MG63 (cell line): ENCODE measurements at places on chromosomes 2 and 18. TPM values are rescaled to one million over a fixed set of nuclear protein-coding genes. Genes with fewer than 3 reads are reported as not detected.

The PAIP2B gene
- total RNA-seq, result 0.03 TPM in 1 of 2 replicates, not detected in the other

DNA sequence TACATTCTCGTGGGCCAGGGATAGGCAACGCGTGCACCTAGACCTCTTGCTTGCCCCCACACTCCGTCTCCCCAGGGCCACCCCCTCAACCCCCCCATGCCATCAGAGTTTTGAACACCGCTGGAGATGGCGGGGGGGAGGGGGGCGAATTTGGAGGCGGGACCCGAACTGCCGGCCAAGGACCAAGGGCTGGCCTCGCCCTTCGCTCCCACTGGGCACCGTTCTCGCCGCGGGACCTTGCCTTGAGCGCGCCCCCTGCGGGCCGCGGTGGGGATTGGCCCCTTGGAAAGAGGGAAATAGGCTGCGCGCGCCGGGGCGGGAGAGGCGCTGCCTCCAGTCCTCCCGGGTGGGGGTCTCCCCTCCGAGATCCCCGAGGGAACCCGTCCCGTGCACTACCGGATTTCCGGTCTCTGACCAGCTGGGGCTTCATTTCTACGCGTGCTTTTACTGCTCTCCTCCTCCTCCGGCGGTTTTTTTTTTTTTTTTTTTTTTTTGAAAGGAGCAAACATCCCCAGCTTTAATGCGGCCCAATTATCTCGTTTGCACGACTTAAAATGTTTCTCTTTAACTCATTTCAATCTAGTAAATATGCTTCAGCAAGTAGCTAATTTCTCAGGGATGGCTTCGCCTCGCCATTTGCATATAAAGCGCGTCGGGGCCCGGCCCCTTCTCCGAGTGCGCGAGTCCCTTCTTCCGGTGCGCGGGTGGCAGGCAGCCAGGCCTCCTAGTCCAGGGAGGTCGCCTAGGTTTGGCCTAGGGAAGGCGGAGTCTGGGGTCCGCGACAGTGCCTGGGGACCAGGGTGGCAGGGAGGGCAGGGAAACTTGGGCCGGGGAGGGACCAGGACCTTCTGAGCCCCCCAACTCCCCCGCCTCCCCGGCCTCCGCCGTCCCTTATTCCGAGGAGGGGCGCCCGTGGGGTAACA is 10.0 kb upstream of the GBX2 start:
- peak; percentile 75 for DNase-seq

The ERMN gene
- total RNA-seq, result not detected in 2 replicates

DNA sequence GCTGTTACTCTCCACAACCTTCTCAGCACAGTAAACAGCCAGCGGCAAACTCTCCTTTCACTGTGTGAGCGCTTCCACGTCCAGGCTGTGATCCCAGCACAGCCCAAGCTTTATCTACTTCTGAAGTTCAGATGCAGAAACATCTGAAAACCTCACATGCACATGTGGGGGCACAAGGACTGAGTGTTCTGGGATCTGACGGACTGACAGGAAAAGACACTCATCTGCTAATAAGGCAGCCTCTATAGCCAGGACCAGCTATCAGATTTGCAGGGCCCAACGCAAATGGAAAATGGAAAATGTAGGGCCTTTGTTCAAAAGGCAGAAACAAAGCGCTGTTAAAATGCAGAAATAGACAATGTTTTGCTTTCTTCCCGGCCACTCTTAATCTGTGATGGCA is 133.8 kb upstream of the ARHGAP28 start:
- no peak for DNase-seq

DNA sequence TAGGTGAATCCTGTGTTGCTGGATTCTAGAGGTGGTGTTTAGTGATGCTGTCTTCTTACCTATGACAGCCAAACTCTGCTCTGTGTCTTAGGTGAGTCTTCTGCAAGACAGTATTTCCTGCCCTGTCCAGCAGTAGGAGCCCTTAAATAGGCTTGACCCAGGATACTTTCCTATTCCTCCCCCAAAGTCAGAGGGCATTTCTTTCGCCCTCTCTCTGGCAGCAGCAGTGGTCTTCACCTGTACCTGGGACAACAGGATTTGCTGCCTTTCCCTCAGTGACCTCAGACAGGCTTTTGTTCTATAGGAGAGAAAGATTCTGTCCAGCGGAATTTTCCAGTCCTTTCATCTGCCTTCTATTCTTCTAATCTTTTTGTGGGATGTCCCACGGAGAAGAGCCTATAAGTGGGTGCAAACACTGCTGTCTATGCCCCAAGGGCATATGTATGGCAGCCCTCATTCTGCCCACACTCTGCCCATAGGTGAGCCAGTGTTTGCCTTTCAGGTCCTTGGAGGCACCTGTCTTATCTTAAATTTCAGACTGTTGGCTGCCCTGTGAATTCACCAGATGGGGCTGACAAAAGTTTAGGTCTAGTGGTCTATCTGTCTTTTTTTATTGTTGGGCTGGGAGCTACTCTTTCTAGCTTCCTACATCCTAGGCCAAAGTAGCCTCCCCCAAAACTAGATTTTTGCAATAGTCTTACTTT is 177.3 kb upstream of the SPOPL start:
- no peak for DNase-seq

- DNase-seq, result peak; percentile 82
These were observed 3.6 kb upstream of the CAPG start for GRCh38 chr2:85413592-85414420.

The UGT1A5 gene
- total RNA-seq, result not detected in 2 replicates

- peak; percentile 22 for DNase-seq
These were observed 25.8 kb downstream of the ZC3H6 start for GRCh38 chr2:112301171-112301584.

DNA sequence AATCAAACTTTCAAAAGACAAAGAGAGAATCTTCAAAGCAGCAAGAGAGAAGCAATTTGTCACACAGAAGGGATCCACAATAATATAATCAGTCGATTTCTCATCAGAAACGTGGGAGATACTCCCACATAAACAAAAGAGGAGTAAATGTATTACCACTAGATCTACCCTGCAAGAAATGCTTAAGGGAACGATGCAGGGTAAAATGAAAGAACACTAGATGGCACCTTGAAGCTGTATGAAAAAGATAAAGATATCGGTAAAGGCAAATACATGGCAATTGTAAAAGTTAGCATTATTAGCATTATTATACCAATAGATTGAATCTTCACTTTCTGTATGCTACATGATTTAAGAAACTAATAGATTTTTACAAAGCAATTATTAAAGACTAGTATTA is 677.0 kb downstream of the SUCLG1 start:
- DNase-seq, result no peak

DNA sequence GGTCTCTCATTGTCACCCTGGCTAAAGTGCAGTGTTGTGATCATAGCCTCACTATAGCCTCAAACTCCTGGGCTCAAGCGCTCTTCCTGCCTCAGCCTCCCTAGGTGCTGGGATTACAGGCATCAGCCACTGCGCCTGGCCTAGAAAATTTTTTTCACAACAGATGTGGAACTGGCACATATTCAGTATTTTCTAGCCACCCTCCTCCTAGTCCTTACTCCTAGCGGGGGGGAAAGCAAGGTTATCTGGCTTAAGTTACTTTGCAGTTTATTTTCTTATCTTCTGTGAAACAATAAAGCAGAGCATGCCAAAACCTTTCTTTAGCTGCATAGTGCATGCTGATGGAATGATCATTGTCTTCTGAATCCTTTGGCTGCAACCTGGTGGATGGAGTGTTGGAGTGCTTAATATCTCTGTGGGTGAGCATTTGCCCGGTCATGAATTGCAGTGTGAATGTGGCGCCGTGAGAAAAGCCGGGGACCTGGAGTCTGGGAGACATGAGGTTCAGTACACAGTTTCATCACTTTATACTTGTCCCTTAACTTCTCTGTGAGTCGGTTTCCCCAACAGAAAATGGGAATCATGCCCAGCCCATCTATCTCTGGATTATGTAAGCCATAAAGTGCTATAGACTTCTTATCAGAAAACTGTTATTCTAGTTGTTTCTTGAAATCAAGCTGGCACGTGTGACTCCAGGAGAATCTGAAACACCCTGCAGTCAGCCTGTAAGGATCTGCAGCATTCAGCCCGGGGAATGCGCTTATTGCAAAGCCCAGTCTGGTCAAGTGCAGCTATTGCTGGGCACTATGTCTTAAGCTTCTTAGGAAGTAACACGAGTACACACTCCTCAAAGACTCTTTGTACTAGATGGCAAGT is 38.2 kb upstream of the MAP3K20 start:
- DNase-seq, result no peak

The GPR39 gene
- total RNA-seq, result 0.95 and 3.1 TPM in 2 replicates

GRCh38 chr2:162629499-162629898 is 209.1 kb downstream of the KCNH7 start:
- no peak for DNase-seq

The RAD51AP2 gene
- total RNA-seq, result not detected in 2 replicates

DNA sequence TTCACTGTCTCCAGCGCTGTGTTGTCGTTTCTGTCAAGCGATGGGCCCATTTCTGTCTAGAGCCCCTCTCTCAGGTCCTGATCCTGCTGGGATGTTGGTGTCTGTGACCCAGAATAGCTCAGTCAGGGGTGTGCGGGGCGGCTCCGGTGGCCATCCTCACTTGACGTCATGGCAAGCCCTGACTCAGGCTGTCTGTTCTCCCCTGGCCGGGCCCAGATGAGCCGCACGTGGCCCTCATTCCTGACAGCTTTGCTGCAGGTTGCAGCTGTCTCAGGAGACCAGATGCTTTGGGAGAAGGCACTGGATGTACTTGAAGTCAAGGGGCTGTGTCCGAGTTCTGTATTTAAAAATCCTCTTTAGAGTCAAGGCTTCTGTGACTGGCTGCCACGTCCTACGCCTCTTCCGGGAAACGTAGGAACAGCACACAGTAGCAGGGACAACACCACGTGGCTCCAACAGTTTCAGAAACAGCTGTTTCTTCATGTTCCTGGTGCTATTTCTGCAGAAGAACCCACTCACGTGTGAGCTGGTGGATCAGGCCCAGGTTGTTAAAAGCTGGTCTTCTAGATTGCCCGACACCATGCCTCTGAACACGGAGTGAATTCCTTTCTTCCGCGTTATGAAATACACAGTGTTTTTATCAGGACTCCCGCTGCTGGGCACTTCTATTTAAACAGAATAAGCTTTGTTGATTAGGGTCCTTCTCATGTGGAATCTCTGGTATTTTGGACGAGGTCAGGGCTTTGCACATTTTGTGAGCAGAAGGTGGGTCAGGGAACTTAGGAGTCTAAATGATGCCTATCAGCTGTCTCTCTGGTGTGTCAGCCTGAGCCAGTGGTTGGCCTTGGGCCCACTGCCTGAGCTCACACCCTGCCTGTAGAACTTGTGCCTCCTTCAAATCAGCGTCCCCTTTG is 28.3 kb upstream of the NTSR2 start:
- DNase-seq, result peak; percentile 97

DNA sequence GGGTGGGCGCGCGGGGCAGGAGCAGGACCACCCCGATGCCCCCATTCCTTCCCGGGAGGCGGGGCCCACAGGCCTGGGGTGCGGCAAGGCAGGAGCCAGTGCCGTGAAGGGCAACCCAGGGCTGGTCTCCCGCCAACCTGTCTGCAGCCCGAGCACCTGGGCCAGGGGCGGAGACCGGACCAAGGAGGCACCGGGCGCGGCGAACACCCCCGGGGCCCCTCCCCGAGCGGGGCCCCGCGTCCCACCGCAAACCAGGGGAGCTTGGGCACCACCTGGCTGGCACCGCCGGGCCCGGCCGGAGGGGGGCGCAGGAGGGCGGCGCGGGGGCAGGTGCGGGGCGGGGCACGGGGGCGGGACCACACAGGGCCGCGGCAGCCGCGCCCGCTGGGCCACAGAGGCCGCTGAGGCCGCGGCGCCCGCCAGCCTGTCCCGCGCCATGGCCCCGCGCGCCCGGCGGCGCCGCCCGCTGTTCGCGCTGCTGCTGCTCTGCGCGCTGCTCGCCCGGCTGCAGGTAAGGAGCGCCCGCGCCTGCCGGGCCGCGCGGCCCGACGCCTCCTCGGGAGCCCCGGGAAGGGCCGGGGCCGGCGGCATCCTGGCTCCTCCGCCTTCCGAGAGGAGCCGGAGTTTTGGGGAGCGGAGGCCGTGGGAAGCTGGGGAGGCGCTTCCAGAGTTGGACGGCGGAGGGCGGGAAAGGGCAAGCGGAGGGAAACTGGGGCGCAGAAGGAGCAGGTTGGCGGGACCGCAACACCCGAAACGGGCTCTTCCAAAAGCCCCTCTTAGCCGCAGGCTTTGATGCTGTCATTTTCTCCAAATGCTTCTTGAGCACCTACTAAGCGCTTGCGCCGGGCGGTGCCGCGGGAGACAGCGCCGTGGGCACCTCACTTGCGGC is at the start of gene TNFRSF11A:
Gene TNFRSF11A, plus strand, starts transcription at position 394 of the 889 bp plus-strand sequence. Its CDS starts 43 bp downstream, at position 437.
- DNase-seq, result peak; percentile 37
